CD8-positive, alpha-beta T cell (primary cell): ENCODE measurements at places on chromosomes 3 and 15.

DNA sequence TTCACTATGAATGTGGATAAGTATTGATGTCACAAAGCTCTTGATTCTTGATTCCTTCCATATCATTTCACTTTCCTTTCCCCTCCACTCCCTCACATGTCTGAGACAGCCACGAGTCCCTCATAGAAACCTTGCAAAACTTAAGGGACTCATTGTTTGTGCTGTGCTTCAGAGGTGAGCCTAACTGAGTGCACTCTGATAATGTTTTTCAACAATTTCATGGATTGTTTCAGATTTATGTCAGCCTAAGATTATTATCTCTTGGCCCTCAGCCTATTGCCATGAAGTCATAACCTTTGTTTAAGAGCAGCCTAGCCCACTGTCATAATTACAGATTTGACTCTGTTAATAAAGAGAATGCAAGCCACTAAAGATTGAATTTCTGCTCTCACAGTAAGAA lies 363.6 kb downstream of the MECOM start:
- no peak for DNase-seq

DNA sequence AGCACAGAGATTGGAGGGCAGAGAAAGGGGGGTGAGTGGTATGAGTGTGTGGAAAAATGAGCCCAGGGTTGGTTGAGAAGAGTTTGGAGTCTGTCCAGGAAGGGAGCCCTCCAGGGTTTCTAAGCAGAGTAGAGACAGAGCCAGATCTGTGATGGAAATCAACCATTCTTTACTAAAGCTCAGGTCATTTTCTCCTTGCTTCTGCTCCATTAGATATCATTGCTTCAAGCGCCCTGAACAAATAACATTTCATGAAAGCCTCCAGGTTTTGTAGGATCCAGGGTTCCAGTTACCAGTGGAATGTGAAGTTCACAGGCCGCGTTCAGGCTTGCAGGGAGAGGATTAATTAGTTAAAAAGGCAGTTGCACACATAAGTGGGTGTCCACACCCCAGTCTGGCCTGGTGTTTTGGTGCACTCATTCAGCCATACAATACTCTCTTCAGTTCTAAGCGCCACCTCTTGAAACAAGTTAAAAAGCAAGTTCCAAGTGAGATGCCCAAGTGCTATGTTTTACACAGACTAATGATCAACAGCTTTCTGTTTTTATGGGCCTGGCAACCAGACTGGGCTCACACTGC lies 16.4 kb upstream of the BOC start:
- no peak for DNase-seq

GRCh38 chr3:178200316-178200715 lies 335.9 kb upstream of the KCNMB2 start:
- no peak for DNase-seq

DNA sequence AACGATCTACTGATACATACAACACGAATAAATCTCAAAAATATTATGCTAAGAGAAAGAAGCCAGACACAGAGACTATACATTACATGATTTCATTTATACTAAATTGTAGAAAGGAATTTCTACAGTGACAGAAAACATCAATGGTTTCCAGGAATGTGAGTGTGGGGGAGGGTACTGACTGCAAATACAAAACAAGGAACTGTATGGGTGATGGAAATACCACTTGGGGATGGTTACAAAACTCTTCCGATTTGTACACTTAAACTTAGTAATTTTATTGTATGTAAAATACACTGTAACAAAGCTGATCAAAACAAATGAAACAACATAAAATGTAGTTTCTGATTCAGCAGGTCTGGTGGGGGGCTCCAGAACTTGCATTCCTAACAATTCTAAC lies 45.8 kb upstream of the IP6K2 start:
- DNase-seq = no peak

GRCh38 chr3:11290743-11291680 lies 18.8 kb downstream of the ATG7 start:
- peak; percentile 31 for DNase-seq

GRCh38 chr3:103218793-103219192 lies 784.0 kb downstream of the ZPLD1 start:
- no peak for DNase-seq

DNA sequence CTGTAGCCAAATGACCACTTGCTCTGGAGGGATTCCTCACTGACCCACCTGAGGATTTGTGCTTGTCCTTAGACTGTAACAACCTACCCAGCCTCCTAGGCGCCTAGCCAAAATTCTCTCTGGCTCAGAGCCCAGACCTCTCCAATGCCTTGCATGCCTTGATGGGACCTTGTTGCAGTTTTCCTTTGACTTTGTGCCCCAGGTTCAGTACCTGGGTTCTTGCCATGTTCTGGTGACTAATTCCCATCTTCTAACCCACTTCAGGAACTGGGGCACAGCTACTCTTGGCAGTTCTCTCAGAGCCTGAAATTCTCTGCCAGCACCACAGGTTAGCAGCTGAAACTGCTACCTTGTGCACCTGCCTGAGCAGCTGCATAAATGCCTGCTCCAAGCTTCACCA lies 27.0 kb upstream of the UBE3A start:
- DNase-seq = no peak

DNA sequence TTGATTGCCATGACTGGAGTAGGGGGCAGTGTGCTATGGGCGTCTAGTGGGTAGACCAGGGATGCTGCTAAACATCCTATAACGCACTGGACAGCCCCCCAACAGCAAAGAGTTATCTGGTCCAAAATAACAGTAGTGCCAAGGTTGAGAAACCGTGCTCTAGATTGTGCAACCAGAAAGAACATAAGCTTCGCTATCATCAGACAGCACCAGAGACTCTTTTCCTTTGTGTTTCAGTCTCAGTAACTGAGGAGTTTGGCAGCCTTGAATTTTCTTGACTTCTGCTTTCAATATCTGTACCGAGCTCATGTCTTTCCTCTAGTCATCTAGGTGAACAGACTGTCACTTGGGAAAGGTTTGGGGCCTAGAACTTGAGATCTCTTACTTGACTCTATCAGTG lies 8.8 kb downstream of the ARID3B start:
- no peak for DNase-seq

DNA sequence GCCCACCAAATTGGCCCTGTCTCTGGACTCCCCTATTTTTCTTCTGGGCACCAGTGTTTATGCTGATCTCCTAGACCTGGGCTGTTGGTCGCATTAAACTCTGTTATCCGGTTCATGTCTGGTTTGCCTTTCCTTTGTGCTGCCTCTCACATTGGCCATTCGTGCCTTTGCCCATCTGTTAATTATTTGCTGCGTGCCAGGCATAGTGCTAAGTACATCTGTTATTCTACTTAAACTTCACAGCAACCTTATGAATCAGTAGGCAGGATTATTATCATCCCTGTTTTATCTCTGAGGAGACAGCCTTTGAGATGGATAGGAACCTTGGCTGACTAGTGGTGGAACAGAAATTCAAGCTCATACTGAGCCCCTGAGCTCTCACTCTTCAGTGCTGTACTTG lies 76.0 kb downstream of the THSD4 start:
- no peak for DNase-seq

DNA sequence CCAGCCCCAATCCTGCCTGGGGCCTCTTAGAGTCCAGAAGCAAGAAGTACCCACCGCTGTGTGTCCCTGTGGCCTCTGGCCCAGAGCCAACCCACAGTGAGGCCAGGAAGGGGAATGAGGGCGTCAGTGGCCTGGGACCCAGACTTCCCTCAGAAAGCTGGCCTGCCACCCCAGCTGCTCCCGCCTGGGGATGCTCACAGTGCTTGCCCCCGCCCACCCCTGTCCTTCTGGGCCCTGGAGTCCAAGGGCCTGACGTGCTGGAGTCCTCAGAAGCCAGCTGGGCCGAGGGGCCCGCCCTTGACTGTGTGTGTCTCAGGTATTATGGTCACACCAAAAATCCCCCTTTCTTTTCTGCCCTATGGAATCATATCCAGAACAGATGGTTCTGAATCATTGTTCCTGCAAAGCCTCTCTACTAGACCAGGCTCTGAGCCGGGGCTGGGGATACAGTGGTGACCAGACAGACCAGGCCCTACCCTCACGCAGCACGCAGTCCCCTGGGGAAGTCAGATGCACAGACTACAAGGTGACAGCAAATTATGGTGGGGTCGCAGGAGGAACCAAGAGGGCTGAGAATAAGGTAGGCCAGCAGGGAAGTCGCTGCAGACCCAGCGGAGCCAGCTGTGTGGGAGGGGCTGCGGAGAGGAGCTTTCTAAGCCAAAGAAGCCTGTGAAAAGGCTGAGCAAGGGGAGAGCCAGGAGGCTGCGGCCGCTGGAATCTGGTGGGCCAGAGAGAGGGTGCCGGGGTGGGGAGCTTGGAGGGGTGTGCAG lies 99.1 kb downstream of the VGLL4 start:
- no peak for DNase-seq

DNA sequence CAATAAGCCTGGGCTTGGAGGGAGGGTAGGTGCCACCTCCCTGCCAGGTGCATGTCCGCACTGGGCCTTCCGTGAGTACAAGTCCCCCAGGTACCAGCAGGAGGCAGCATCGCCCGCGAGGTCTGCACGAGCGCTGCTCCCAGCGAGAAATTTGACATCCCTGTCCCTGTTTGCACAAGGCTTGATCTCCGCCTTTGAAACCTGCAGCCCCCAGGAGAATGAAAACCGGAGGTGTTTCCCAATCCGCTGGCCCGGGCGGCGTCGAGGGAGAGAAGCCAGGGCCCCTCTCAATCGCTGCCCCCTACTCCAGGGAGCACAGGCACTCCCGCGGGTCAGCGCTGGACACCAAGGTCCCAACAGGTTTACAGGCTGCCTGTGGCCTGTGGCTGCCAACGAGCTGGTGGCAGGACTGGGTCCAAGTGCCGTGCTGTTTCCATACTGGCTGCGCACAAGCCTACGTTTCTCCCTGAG lies 961 bp downstream of the HAPLN3 start:
- peak; percentile 82 for DNase-seq

DNA sequence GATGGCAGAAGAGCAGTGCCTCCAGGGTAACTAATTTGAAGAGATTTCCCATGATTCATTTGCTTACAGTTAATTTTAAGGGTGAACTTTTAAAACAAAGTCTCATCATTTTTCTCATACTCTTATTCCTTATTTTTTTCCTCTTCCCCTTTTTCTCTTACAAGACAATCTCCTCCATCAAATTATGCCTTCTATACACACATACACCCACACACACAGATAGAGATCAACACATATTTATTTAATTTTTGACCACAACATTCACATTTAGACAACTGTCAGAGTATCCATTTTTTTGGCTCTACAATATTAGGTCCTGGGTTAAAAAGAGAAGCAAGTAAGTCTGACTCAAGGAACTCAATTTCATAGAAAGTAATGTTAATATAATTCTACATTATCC lies 37.6 kb downstream of the AAGAB start:
- DNase-seq = no peak

DNA sequence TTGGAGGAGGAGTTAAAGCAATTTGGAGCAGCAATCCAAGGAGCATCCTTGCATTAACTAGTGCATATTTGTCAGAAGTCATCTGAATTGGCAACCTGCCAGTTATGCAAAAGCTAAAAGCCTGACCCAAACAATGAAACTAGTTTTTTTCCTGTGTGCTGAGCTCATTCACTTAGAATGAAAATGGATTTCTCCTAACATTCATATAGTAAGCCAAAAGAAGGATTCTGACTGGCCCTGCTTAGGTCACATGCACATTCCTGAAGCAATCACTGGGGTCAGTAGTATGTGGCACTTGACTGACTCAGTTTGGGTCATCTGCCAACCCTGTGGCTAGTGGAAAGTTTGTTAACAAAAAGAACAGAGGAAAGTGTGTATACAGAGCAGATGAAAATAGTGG lies 30.5 kb downstream of the OXSM start:
- DNase-seq = no peak

DNA sequence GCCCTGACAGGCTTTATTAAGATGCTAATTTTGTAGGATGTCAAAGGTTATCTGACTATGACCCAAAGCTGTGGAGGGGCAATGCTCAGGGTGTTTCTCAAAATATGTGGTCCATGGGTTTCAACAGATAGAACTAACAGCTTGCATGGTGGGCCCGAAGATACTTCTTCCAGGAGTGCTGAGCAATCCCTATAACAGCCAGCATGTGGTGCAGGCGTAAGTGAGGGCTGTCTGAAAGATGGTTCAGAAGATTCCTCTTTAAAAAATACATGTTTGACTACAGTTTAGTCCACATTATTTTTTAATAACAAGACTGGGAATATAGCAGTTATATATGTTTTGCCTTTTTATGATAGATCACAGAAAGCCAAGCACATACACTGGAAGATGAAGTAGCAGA lies 7.6 kb downstream of the SCG3 start:
- peak; percentile 43 for DNase-seq

DNA sequence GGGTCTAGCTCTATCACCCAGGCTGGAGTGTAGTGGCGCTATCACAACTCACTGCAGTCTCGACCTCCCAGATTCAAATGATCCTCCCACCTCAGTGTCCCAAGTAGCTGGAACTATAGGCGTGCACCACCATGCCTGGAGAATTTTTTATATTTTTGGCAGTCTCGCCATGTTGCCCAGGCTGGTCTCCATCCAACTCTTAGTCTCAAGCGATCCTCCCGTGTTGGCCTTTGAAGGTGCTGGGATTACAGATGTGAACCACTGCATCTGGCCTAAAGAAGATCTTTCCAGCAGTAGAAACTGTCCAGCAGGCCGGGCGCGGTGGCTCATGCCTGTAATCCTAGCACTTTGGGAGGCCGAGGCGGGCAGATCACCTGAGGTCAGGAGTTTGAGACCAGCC lies 55.2 kb upstream of the NR2C2 start:
- DNase-seq = no peak

GRCh38 chr3:186841620-186842019 lies 890 bp upstream of the ADIPOQ start:
- DNase-seq = no peak

- DNase-seq = no peak
Measured at GRCh38 chr3:144259267-144259666, 287.6 kb downstream of the DIPK2A start.

- DNase-seq = no peak
Measured at GRCh38 chr3:81339040-81339845, 422.2 kb downstream of the GBE1 start.

GRCh38 chr3:139454346-139454745 lies 22.0 kb downstream of the RBP2 start:
- no peak for DNase-seq

- DNase-seq = peak; percentile 96
Measured at GRCh38 chr3:50245831-50246516, 10.0 kb downstream of the GNAI2 start.

DNA sequence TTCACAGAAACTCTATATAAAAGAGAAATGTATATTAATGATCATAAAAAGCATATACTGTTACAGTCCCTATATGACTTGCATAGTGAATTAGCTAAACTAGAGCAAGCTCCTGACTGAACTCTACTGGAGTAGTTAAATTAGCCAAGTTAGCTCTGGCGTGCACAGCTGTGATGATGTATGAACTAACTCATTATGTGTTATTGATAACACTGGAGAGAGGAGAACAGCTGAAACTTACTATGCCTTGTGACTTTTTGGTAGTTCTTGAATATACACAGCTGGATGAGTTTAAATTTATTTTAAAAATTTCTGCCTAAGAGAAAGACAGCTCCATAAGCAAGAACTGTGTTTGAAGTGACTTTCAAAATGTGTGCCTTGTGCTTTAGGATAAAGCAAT lies 8.1 kb downstream of the TIPARP start:
- DNase-seq = no peak
